Ammon's horn (tissue), 1 donor: ENCODE measurements at places on chromosomes 1 and 21.

DNA sequence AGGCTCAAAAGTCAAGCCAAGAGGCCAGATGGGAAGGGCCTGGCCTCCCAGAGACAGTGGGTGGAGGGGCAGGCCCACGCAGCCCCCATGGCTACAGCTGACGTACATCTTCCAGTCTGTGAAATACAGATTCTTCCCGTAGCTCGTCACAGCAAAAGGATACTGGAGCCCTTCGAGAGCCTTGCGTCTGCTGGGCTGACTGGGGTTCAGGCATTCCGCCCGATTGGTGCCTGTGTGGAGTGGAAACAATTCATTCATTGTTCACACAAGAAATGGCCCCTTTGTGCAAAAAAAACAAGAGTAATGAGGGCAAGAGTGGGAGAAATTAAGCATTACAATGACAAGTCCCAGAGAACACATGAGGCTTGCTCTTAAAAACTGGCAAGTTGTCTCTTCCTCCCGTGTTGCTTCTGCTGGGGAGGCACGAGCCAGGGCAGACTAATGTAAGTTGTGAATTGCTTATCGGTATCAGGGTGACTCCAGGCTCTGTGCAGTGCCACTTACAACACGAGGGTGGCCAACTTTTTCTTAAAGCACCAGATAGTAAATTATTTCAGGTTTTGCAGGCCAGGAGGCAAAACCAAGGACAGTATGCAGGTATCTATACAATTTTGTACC is 85.1 kb downstream of the NID1 start:
- peak; percentile 33 for DNase-seq

DNA sequence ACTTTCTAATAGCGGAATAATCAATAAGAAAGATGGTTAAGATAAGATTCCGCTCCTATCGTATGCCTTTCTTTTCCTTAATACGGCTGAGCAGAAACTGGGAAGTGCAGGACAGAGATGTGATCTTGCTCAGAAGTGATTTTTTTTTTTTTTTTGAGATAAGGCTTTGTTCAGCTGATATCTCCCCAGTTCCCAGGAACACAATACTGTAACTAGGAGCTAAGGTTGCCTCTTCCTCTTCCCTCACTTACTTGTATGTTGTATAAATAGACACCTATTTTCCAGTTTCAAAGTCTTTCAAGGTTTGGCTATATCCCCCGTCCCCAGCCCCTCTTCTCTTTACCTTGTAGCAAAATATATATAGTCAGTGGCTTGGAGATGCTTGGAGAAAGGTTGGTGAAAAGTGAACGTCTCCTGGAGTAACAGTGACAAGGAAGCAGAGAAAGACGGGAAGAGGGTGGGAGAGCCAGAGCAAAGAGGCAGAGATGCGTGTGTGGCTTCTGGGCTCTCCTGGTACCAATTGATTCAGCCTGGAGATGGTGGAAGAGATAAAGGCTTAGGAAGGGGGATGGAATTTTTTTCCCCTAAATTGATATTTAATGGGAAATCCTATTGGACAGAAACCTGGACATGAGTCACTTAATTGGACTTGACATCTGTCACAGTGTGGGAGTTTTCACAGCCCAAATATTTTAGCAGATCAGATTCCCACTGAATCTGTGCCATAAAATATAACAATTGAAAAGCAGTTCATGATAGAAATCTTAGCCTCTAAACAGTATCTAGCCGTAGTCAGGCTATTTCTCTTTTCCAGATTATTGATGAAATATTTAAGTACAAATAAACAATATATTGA is at the start of gene NHLH2:
TSS of gene NHLH2 (minus strand) at position 522 of the 856 bp plus-strand sequence. CDS start 2,754 bp downstream, outside the sequence.
- DNase-seq, result peak; percentile 20

DNA sequence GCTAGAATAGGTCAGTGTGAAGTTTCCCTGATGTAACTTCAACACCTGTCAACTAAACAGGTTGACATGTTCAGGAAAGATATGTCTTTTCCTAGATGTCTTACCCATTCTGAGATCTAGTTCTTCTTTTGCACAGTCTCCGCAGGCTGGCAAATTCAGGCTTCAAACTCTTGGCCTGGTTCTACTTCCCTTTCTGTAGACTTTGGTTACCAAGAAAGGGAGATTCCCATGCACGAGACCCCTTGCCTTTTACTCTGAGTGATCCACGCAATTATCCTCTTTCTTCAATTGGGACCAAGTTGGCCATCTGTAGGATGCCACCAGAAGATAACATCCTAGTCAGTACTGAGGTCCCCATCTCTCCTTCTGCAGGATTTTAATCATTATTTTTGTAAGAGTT is 2.0 kb downstream of the CFAP45 start:
- DNase-seq, result peak; percentile 25

DNA sequence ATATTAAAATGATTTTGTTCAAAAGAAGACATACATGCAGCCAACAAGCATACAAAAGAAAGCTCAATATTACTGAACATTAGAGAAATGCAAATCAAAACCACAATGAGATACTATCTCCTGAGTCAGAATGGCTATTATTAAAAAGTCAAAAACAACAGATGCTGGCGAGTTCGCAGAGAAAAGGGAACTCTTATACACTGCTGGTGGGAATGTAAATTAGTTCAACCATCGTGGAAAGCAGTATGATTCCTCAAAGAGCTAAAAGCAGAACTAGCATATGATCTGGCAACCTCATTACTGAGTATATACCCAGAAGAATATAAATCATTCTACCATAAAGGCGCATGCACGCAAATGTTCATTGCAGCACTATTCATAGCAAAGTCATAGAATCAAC is 126.0 kb upstream of the HMCN1 start:
- DNase-seq, result no peak

GRCh38 chr1:41559331-41559730 is 74.8 kb upstream of the EDN2 start:
- DNase-seq, result no peak

DNA sequence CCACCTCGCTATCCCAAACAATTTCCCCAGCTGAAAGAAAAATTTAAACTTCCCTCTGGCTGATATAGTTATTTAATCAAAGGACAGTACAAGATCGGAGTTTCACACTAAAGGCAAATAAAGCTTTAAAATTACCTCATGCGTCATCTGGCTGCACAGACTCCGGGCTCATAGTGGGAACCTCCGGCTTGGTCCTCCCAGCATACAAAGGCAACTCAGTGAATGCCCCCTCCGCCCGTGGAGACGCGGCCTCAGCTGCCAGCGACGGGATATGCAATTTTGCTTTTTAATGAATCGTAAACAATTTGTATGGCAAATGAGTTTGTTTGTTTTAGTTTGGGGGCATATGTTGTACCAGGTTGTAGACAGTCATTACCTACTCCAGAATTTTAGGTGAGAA is 214.6 kb upstream of the NFIA start:
- DNase-seq, result no peak

DNA sequence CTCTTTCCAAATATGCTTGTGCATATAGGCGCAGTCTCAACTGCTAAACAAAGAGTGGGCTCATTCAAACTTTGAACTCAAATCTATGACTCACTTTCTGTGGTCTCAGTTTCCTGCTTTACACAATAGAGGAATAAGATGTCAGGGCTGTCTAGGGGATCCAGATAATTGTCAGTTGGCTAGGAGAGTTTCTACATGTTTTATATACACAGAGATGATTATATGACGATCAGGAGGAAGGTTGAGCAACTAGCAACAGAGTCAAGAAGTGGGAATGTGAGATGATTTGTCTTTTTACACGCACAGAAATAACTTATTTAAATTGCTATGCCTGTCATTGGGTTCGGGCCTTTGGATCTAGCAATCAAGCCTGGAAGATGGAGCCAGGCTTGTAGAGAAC is 299.4 kb upstream of the LYPLAL1 start:
- DNase-seq, result no peak

GRCh38 chr21:34280389-34280795 is 83.4 kb upstream of the KCNE2 start:
- DNase-seq, result peak; percentile 17

DNA sequence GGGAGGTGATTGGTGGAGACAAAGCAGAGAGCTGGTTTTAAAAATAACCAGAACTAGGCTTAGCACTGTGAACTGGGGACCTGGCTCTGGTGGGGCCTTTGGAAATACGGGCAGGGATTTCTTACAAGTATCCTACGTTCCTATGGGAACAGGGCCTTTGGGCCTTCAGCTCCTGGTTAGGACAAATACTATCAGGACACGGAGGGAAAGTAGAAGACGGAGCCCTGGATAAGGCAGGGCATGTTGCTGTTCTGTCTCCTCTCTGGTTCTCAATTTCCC is 5.3 kb upstream of the MYOG start:
- DNase-seq, result no peak

DNA sequence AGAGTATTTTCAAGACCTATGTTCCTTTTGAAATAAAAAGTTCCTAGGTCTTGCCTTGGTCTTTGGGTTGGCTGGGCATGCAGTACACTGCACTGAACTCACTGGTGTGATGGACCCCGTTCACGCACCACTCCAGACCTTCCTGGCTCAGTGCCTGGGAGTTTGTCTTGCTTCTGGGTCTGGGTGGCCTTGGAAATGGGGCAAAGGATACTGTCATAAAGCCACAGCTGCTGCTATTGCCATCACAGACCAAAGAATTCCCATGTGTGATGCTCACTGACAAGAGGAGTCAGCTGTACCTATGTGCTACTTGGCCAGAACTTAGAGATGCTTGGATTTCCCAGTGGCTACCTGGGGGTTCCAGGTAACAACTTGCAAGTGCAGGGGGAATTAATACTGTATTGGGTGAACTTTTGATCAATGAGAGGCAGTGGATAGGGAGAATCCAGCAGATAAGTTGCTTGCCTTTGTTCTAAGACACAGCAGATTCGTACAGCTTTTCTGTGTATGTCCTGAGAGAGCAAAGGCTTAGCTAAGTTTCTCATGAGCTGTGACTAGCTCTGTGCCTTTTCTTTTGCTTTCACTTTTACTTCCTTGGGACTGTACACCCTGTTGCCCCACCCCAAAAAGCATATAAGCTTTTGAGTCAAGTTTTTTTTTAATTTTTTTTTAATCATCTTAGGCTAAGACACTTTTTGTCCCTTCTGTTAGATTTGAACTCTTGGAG is 115.3 kb downstream of the RUNX1 start:
- no peak for DNase-seq

- DNase-seq, result no peak
These were observed 16.6 kb downstream of the TEX35 start for GRCh38 chr1:178529364-178530036.

GRCh38 chr1:6899621-6900020 is 114.4 kb downstream of the CAMTA1 start:
- no peak for DNase-seq

DNA sequence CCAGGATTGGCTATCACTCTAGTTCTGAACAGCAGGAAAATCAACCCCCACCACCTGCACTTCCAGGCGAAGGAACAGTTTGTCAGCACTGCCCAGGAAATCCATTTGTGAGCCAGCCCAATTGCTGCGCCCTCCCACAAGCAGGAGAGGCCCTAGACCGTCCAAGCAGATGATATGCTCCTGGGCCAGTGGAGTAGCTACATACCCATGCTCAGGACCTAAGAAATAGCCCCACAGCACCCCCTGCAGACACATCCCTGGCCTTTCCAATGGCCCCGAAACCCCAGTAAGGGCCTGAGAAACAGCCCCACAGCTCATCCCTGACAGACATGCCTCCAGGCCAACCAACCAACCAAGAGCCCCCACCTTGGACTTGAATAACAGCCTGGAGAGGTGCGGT is 111.5 kb upstream of the ZC3H11B start:
- DNase-seq, result no peak

DNA sequence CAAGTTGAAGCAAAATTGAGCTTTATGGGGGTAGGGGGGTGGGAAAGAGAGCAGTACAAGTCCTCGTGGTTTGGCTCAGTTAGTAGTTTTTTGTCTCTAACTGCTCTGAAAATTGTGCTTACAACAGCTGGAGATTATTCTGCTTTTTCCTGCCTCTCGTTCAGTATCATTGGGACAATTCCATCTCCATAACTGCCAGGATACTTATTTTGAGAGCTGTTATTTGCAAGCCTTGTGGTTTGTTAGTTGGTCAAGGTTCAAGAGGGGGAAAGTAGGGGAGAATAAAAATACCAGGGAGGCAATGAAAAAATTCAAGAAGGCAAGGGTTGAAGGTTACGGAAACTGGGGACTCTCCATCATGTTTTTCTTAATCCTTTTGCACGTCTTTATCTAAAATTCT is 811.8 kb upstream of the ADGRL2 start:
- DNase-seq, result no peak

- DNase-seq, result peak; percentile 8
These were observed 215.4 kb downstream of the OLFM3 start for GRCh38 chr1:101781201-101781831.

DNA sequence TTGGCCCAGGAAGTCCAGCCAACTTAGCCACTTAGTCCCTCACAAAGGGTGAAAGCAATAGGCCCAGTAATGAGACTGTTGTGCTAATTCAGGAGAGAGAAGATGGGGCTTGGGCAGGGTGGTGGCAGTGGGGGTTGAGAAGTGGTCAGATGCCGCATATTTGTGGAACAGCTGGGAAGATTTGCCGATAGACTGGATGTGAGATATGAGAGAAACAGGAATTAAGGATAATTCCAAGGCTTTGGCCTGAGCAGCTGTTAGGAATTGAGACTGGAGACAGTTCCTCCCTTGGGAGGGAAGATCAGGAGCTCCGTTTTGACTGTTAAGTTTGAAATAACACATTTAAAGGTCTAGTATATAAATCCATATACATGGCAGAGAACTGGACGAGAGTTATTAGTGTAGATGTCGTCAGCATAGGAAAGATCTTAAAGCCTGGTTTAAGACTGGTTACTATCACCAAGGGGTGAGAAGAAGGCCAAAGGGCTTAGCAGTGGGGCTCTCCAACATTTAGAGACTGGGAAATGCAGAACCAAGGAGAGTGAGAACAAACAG is 323.7 kb upstream of the FAM78B start:
- DNase-seq, result no peak
